SJSA1 (cell line): ENCODE measurements at places on chromosomes 12 and 14. TPM values are rescaled to one million over a fixed set of nuclear protein-coding genes. Genes with fewer than 3 reads are reported as not detected.

GRCh38 chr12:52380271-52380694 lies 5.2 kb downstream of the KRT84 start:
- H3K36me3 ChIP-seq, result no peaks in the 10 kb centered on the region
- DNase-seq, result no peak
- H3K4me3 ChIP-seq, result no peak overlapping the region
- no peaks in the 10 kb centered on the region for H3K4me1 ChIP-seq

DNA sequence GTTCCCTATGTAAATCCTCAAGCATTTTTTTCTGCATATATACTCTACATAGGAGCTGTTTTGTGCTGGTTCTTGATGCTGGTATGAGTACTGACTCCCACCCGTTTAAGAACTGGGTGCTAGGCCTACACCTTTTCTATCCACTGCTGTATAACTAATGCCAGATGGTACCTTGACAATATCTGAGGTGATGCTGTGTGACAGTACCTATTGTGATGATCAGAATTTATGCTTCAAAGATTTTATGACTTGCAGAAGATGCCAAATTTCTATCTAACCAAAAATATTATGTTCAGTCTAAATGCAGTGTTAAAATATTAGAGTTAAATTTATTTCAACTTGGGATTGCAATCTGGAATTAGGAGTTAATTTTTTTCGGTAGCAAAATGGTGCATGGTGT lies 272.3 kb upstream of the NOVA1 start:
- no peak for DNase-seq
- no peak overlapping the region for H3K27ac ChIP-seq
- no peaks in the 10 kb centered on the region for H3K4me1 ChIP-seq
- H3K4me3 ChIP-seq, result no peak overlapping the region
- H3K36me3 ChIP-seq, result no peaks in the 10 kb centered on the region
- no peaks in the 10 kb centered on the region for H3K27me3 ChIP-seq

DNA sequence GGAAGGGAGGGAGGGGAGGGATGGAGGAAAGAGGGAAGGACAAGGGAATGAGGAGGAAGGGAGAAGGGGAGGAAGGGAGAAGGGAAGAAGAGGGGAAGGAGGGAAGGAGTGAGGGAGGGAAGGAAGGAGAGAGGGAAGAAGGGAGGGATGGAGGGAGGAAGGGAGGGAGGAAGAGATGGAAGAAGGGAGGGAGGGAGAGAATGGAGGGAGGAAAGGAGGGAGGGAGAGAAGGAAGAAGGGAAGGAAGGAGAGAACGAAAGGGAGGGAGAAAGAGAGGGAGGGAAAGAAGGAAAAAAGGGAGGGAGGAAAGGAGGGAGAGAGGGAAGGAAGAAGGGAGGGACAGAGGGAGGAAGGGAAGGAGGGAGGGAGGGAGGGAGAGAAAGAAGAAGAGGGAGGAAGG lies 49.5 kb downstream of the RIMBP2 start:
- no peak overlapping the region for H3K4me3 ChIP-seq
- no peak for DNase-seq
- no peaks in the 10 kb centered on the region for H3K27me3 ChIP-seq
- no peaks in the 10 kb centered on the region for H3K36me3 ChIP-seq
- no peak overlapping the region for H3K27ac ChIP-seq
- H3K4me1 ChIP-seq, result no peaks in the 10 kb centered on the region

GRCh38 chr12:113055594-113056380 lies 743 bp upstream of the DTX1 start:
- no peak overlapping the region for H3K27ac ChIP-seq
- H3K36me3 ChIP-seq, result no peaks in the 10 kb centered on the region
- peaks cover 39% of the 10 kb centered on the region for H3K27me3 ChIP-seq
- H3K4me3 ChIP-seq, result no peak overlapping the region

DNA sequence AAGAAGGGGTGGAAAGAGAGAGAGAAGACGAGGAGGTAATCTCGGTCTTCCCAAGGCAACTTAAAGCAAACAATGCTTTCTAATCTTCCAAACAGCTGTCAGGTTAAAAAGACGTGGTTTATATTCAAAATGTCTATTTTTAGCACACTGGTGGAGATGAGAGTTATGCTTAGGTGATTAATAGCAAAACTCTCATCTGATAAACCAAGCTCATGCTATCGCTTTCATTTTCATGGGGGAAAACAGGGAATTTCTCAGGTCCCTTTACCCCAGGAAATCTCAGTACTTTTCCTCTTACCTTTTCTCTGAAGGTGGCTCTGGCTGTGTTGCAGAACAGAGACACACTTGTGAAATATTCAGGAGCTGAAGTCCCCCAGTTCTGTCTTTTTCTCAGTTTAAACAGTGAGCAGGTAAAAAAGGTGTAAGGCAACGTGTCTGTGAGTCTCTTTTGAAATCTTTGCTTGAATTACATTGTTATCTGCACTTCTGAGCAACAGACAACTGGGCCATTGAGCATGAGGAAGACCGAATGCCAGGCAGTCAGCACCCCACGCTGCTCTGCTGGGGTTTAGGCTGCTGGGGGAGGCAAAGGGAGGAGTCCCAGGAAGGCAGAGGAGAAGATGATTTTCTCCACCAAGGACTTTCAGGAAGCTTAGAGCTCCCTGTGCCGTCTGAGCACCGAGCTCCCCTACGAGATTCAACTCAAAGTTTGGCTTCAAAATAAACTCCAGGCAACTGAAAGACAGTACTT lies 759.3 kb downstream of the BCL11B start:
- no peaks in the 10 kb centered on the region for H3K27me3 ChIP-seq
- DNase-seq, result no peak
- H3K4me3 ChIP-seq, result no peak overlapping the region

- no peak for DNase-seq
- H3K27me3 ChIP-seq, result no peaks in the 10 kb centered on the region
- no peak overlapping the region for H3K27ac ChIP-seq
- H3K4me3 ChIP-seq, result no peak overlapping the region
Measured at GRCh38 chr14:22483863-22484593, 105.0 kb downstream of the DAD1 start.

ASCL1 gene
- not detected in 2 replicates for total RNA-seq

TAS2R9 gene
- total RNA-seq, result not detected in 2 replicates

GRIP1 gene
- total RNA-seq, result 2.0 and 3.5 TPM in 2 replicates
